ENCODE measurements at places on chromosomes 3 and 15. TPM values are rescaled to one million over a fixed set of nuclear protein-coding genes. Genes with fewer than 3 reads are reported as not detected.

The AGBL1 gene
- not detected for total RNA-seq

The CTDSPL gene
- 27.2 TPM for total RNA-seq

The CPEB1 gene
- total RNA-seq = 0.12 TPM

The TTLL13 gene
- not detected for total RNA-seq

The ALDH1A2 gene
- total RNA-seq = 1.8 TPM

The GHSR gene
- total RNA-seq = not detected

The SKIL gene
- total RNA-seq = 35.0 TPM

The ITIH1 gene
- 0.12 TPM for total RNA-seq

The GP5 gene
- total RNA-seq = 0.08 TPM

The GOLGA8G gene
- total RNA-seq = not detected
